ENCODE measurements at places on chromosomes 2 and 18.

DNA sequence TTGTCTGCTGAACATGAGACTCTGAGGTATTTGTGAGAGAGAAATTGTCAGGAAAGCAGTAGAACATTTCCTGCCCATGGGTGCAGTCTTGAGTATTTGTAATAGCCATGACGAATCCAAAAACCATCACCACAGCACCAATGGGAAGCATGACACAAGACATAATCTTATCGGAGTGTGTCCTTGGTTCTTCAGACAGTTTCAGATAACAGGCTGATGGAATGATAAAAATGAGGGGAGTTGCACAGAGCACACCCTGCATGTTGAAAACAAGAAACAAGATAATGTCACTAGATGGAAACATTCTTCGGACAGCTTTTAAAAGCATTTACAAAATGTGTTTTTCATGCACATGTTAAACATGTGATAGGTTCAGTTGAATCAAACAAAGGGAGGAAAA is 56.9 kb downstream of the SLC38A11 start:
- DNase-seq, result no peak

DNA sequence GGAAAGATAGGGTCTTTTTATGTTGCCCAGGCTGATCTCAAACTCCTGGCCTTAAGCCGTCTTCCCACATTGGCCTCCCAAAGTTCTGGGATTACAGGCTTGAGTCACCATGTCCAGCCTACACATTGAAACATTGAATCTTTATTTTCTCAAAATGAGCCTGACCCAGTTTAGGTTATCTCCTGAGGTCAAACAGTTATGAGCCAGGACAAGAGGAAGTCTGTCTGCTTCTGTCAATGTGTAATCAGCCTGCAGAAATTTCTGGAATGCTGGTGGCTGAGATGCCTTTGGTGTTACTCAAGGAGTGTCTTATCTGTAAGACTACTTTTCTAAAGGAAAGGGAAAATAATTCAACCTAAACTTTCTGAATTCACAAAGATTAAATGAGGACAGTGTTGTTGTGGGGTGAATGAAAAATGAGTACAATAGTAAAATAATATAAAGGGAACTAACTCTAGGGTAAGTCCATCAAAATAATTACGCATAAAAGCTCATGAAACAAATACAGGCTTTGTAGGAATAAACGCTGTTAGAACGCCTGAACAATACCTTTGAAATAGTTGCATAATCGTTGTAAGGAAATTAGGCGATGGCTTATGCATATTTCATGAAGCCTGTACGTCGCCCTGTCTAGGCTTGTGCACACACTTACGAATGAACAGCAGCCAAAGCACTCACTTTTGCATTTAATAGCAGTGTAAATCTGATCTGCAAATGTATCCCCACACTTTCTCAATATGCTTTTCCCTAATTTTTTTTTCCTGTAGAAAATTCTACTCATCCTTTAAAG is 260.8 kb downstream of the RDH14 start:
- peak; percentile 56 for DNase-seq

DNA sequence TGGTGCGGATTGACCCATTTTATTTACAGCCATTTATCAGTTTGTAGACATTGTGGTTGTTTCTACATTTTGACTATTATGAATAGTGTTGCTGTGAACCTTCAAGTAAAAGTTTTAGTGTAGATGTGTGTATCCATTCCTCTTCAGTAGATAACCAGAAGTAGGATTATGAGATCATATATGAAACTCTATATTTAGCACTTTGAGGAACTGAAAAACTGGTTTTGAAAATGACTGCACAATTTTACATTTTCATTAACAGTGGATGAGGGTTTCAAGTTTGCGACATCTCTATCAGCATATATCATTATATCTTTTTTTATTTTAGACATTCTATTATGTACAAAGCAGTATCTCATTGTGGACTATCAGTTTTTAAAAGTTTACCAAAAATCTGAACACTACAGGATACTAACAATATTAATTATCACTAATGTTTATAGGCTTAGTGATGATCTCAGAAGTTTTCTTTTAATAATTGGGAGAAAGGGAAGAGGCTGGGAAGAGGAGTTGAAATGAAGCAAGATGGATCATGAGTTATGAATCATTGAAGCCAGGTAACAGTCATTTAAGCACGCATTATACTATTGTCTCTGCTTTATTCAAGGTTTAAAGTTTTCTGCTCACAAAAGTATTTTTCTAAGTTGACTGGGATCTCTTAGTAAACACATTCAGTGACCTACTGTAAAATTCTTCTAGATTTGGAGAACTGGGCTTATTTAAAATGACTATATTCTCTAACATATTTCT is 329.0 kb upstream of the LRATD1 start:
- DNase-seq, result no peak

GRCh38 chr18:35463050-35463449 is 34.7 kb downstream of the INO80C start:
- peak; percentile 69 for DNase-seq

DNA sequence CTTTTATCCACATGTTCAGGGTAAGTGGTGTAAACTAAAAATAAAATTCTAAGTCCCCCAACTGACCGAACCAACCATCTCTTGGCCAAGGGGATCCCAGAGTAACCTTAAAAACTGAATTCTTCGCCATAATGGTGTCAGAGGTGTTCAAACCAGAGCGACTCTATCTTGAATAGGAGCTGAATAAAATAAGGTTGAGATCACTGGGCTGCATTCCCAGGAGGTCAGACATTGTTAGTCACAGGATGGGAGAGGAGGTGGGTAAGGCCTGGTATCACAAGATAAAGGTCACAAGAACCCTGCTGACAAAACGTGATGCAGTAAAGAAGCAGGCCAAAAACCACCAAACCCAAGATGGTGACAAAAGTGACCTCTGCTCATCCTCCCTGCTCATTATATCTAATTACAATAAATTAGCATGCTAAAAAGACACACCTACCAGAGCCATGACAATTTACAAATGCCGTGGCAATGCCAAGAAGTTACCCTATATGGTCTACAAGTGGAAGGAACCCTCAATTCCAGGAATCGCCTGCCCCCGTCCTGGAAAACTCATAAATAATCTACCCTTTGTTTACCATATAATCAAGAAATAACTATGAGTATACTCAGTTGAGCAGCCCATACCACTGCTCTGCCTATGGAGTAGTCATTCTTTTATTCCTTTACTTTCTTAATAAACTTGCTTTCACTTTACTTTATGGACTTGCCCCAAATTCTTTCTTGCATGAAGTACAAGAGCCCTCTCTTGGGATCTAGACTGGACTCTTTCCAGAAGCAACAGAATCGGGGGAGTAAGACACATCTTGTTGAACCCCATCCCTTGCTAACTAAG is 302.4 kb downstream of the STK39 start:
- no peak for DNase-seq

Data from MCF 10A (cell line).